ENCODE measurements at places on chromosomes 2 and 18.

DNA sequence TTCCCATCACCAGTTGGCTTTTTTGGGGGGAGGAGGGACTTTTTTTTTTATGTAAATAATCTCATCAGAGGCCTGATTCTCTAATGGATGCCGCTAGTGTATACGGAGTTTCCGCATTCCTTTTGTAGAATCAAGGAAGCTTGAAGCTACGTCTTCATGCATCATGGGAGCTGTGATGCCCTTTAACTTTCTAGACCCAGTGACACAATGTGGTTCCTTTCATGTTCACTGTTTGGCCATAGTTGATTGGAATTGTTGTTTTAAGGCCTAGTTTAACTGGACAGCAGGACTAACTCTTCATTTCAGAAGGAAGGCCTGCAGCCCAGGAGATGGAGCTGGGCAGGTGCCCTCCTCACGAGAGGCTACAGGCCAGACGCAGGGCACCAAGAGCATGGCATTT is 287.9 kb downstream of the AGAP1 start:
- DNase-seq, result no peak

DNA sequence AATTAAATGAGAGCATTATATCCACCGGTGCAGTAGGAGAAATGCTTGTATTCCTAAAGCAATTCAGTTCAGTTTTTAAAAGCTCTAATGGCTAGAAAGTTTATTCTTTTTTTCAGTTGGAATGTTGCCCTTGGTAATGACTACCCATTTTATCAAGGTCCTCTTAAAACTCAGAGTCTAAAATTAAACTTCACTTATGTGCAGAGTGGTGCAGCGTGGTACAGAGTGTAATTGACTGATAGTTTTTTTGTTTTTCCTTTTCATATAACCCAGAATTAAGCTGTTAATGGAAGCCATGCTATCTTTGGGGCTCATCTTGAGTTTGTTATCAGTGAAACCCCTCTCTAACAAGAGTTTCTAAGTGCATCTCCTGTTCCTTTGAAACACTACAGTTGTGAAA is 21.4 kb downstream of the NCOA1 start:
- DNase-seq, result no peak

DNA sequence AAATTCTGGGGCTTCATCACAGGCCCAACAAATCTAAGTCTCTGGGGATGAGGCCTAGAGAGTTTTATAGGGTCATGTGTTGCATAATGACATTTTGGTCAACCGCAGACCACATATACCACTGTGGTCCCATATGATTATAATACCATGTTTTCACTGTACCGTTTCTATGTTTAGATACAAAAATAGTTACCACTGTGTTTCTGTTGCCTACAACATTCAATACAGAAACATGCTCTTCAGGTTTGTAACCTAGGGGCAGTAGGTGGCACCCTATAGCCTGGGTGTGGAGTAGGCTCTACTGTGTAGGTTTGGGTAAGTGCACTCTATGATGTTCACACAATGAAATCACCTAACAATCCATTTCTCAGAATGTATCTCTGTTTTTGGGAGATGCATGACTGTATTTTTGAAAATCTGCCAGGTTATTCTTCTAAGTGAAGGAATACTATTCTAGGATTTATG is 485.2 kb downstream of the PTPRM start:
- DNase-seq, result no peak

DNA sequence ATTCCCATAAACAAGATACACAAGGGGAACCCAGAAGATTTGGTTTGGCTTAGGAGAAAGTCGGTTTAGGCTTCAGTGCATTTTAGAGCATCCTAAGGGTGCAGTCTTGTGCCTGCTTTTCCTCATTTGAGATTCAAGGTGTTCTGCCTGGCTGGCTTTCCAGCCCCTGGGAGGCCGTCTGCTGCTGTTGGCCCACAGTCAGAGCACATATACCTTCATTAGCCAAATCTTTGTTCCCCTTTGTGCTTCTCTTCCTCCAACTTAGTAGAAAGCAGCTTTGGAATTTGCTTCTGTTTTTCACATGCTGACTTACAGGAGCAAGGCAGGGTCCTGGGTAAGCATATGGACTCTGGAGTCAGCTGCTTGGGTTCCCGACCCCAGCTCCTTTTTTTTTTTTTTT is 477.1 kb upstream of the TCF4 start:
- DNase-seq, result no peak

- DNase-seq, result no peak
Measured at GRCh38 chr2:64328756-64329155, 125.2 kb upstream of the LGALSL start.

DNA sequence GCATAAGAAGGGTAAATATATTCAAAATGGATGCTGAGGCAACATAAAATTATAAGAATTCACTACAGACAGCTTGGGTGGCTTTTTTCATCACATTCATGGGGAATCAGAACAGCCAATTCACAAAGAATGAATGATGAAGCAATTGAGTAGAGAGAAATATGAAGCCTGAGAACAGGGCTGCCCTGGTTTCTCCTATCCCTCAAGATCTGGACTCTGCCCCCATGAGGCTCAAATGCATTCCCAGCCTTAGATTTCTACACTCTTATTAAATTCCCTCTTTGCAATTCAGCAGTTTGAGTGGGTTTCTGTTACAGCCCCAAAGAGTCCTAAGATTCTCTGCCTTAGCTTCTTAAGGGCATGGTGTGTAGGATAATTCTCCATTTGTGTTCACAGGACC is 172.5 kb downstream of the MAIP1 start:
- DNase-seq, result no peak

GRCh38 chr2:8003462-8004075 is 678.3 kb upstream of the ID2 start:
- DNase-seq, result peak; percentile 67

DNA sequence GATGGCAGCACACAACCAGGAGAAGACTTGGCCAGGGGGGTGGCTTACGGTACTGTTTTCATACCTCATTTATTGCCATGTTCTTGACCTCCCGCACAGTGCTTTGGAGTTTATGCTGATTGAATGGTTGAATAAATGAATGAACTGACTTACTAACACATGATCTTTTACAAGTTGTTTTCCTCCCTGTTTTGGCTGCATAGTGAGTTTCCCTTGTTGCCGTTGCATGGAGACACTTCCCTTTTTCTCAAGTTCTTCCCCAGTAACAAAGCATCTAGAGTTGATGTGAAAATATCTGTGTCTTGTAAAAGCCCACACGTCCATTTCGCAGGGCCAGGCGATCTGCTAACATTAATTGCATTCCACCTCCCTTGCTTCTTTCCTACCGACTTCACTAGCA is 35.7 kb upstream of the RAB1A start:
- DNase-seq, result no peak

GRCh38 chr2:202161151-202161835 is 77.1 kb downstream of the SUMO1 start:
- DNase-seq, result no peak

Measured in sciatic nerve (tissue), 2 donors.